ENCODE measurements at places on chromosomes 7 and 10.

DNA sequence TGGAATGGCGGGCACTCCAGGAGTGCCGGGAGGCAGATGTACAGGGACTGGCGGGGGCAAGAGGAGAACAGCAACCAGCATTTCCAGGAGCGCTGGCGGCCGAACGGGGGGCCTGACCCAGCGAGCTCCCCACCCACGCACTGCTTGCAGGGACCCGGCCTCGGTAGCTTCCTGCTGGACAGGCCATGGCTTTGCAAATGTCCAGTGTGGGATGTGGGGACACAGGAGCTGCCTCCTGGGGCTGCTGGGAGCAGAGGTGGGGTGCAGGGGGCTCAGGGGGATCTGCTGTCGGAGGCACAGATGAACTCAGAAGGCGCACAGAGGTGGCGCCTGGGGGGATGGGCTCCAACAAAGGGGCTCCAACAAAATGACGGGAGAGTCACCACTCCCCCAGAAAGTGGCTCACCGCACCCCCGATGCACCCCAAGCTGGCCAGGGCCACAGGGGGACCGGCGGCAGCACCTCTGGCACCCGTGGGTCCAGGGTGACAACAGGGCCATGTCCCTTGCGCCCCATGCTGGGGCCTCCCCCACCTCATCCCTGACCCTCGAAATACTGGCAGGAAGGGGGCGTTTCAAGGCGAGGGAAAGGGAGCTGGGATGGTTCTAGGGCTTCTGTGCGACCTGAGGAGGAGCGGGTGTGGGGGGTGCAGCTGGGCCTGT lies 41.1 kb downstream of the AP5Z1 start:
- no peak for DNase-seq

DNA sequence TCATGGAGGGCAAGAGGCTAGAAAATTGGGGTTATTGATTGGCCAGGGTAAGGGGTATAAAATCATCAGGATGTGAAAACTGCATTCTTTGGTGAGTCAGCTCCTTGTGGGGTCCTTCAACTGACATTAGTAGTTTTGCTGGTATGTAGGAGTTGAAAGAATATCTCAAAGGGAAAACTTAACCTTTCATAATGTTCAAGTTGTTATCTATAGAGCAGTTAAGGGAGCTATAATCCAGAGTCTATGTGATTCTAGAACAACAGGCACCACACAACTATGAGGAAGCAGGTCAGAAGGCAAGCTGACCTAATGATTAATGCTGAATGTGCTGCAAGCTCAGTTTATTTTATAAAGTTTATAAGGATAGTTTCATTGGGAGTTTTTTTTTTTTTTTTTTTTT lies 13.7 kb downstream of the PRPS1L1 start:
- DNase-seq = no peak

GRCh38 chr7:6392712-6393666 lies 54.8 kb downstream of the DAGLB start:
- no peak for DNase-seq

- DNase-seq = no peak
Measured at GRCh38 chr10:78756604-78757343, 312.0 kb upstream of the ZMIZ1 start.

DNA sequence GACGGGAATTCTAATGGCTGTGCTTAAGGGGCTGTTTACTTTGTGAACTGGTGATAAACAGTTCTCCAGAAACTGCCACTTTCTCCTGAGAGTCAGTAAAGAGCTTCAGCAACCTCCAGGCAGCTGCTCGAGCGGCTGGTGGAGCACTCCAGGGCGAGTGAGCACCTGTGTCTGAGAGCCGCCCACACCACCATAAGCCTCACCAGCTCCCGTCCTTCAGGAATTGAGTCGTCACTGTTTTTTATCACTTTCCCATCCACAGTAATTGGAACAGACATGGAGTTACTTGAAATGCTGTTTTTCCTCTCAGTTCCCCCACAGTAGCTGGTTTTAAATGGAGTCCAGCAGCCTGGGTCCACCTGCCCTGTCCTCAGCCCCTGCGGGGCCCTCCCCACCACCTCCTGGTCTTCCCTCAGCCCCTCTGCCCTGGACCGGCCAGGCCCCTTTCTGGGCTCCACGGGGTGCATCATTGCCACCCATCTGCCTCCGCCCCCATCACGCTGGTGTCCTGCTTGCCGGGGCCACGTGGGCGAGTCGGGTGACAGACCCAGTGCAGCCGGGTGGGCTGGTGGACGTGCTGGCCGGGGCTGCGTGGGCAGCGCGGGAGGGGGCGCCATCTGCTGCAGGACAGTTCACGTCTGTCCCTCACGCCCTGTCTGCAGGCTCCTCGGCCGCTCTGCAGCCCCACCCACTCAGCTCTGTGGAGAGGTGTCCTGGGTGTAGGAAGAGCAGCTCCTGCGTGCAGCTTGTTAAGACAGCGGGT lies 56.0 kb downstream of the NKX6-2 start:
- DNase-seq = no peak

DNA sequence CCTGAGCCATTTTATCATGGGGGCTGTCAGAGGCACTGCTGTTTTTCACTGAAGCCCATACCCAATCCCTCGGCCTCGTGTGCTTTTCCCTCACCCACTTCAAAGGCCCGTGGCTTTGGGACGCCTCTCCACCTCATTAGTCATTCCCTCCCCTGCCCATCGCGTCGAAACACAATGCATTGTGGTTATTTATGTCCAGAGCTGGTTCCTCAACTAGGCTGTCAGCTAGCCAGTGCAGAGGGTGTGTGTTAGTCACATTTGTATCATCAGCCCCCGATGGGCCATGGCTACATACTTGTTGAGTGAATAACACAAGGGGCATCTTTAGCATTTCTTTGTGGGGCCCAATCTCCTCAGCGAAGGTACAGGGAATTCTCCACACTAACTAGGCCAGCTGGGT lies 3.8 kb upstream of the CRCP start:
- DNase-seq = no peak

DNA sequence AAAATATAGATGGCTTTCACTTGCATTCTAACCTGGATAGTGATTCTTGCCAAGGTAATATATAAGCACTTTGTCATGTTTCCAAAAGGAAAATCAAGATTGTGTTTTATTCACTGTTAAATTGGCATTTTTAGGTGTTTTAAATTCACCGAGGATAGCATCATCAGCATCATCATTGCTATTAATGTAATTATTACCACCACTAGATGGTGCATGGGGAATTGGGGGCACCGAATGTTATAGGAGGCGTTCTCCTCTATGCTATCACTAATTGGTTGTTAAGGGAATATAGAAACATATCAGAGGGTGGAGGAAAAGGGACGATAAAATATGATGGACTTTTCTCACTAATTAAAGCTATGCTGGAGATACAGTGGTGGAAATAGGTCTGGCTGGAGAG lies 95.5 kb downstream of the CELF2 start:
- no peak for DNase-seq

- no peak for DNase-seq
Measured at GRCh38 chr10:118977835-118978234, 51.7 kb upstream of the NANOS1 start.

- no peak for DNase-seq
Measured at GRCh38 chr10:71462062-71462935, 65.6 kb downstream of the CDH23 start.

GRCh38 chr10:72158176-72158575 lies 57.6 kb upstream of the ANAPC16 start:
- no peak for DNase-seq

GRCh38 chr10:130994191-130994590 lies 317.3 kb downstream of the TCERG1L start:
- no peak for DNase-seq

GRCh38 chr7:57204411-57204811 lies 72.2 kb upstream of the ZNF479 start:
- DNase-seq = no peak

- DNase-seq = peak; percentile 57
Measured at GRCh38 chr10:110226926-110227641, 19.7 kb downstream of the MXI1 start.

- no peak for DNase-seq
Measured at GRCh38 chr10:128289621-128290020, 163.4 kb upstream of the MKI67 start.

GRCh38 chr10:113533801-113534200 lies 19.1 kb upstream of the HABP2 start:
- DNase-seq = no peak

DNA sequence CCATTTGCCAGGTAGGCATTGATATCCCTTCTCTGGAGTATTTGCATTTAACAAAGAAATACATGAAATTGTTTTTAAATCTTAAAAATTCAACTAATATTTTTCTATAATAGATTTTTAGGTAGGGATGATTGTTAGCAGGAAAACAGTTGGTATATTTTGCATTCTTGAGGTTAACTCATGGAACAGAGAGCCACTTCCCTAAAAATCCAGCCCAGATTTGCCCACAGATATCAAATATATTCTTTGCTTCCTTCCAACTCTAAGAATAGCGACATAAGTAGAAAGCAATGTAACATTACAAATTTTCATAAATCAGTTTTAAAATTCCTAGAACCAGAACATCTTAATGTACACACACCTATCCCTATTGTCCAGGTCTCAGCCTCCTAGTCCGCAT lies 45.0 kb upstream of the ANLN start:
- no peak for DNase-seq

- DNase-seq = no peak
Measured at GRCh38 chr7:10939237-10939910, 34.3 kb upstream of the PHF14 start.

GRCh38 chr7:75814407-75814947 lies 871 bp upstream of the CCL24 start:
- DNase-seq = no peak

- no peak for DNase-seq
Measured at GRCh38 chr7:50112250-50112649, 19.2 kb upstream of the ZPBP start.

DNA sequence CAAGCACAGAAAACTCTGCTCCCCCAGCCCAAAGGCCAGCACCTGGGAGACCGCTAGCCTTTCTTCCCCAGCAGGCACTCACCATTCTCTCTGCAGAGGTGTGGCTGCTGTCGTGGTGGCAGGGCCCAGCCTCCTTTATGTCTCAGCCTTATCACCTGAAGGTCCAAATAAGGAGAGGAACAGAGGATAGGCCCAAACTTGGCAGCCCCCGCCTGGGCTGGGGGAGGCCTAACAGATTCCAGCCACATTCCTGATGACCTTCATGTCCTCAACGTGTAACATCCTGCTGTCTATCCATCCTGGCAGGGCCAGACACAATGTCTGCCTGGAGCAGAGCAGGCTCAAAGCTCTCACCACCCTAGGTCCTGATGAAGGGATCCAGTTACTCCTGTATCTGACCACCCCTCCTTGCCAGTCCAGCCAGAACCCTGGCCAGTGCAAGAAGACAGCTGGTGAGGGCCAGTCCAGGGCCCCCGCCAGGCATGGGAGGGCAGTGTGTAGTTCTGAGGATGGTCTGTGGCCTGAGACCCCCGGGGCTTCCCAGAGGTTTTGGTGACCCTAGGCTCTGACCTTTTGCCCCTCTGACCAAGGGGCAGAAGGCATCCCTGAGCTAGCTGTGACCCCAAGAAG lies at the start of gene MYL7:
TSS of gene MYL7 (minus strand) at position 112 of the 630 bp plus-strand sequence. CDS start at position 85, 27 bp downstream.
- DNase-seq = no peak

- DNase-seq = no peak
Measured at GRCh38 chr7:320297-320696, 30.3 kb downstream of the FOXL3 start.

DNA sequence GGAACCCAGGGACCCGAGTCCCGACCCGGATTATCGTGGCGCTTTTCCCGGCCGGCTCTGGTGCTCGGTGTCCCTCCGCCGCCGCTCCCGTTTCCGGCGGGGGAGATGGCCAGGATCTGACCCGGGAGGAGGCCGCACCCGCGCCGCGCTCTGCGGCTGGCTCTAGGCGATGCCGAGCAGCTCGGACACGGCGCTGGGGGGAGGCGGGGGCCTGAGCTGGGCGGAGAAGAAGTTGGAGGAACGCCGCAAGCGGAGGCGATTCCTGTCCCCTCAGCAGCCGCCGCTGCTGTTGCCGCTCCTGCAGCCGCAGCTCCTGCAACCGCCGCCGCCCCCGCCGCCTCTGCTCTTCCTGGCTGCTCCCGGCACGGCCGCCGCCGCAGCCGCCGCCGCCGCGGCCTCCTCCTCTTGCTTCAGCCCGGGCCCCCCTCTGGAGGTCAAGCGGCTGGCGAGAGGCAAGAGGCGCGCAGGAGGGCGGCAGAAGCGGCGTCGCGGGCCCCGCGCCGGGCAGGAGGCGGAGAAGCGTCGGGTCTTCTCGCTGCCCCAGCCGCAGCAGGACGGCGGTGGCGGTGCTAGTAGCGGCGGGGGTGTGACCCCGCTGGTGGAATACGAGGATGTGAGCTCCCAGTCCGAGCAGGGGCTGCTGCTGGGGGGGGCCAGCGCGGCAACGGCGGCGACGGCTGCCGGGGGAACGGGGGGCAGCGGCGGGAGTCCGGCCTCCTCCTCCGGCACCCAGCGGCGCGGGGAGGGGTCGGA lies 593 bp downstream of the CDK13 start:
- DNase-seq = no peak

DNA sequence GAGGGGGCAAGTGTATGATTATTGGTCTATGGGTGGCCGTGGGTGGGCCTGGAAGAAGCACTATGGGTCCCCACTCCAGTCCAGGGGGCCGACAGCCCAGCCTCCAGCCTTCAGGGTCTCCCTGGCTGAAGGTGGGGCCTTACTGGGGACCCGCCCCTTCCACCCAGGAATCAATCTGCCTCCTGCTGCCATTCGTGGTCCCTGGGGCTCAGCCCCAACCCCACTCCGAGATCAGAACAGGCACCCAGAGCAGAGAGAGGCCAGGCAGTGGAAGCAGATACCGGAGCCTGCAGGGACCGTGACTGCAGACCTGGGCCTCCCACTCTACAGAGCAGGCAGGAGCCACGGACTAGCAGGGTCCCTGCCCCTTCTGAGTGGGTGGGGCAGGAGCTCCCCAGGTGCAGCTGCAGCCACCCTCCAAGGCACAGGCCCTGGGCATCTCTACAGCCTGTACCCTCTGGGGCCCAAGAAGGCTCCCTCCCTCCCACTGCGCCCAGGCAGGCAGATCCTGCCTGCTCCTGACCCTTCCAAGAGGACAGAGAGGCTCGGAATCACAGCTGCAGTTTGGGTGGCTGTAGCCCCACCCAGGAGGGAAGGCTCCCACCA lies 13.6 kb upstream of the FOXL3 start:
- no peak for DNase-seq

GRCh38 chr10:116287906-116288501 lies 15.0 kb upstream of the GFRA1 start:
- no peak for DNase-seq

- DNase-seq = no peak
Measured at GRCh38 chr7:137771679-137772078, 75.1 kb downstream of the DGKI start.

GRCh38 chr7:110382736-110383135 lies 708.2 kb upstream of the LRRN3 start:
- DNase-seq = no peak

GRCh38 chr10:14326581-14326980 lies 4.1 kb downstream of the FRMD4A start:
- DNase-seq = peak; percentile 24

- DNase-seq = no peak
Measured at GRCh38 chr10:120475844-120476791, 19.1 kb downstream of the PLPP4 start.

GRCh38 chr10:83995738-83996331 lies 143.5 kb upstream of the GHITM start:
- DNase-seq = no peak

GRCh38 chr7:112081778-112082177 lies 124.4 kb downstream of the DOCK4 start:
- no peak for DNase-seq

Measured in NCI-H446 (cell line).